ENCODE measurements at places on chromosomes 6 and 20.
A peak's percentile ranks its signal among the peaks of the same experiment; 100 is the strongest.

- no peak for DNase-seq
Observed at GRCh38 chr6:40164345-40164755, 230.1 kb upstream of the MOCS1 start.

GRCh38 chr20:10242166-10242565 lies 23.5 kb downstream of the SNAP25 start:
- DNase-seq = no peak

- DNase-seq = no peak
Observed at GRCh38 chr6:13285705-13286104, 42.6 kb downstream of the TBC1D7 start.

DNA sequence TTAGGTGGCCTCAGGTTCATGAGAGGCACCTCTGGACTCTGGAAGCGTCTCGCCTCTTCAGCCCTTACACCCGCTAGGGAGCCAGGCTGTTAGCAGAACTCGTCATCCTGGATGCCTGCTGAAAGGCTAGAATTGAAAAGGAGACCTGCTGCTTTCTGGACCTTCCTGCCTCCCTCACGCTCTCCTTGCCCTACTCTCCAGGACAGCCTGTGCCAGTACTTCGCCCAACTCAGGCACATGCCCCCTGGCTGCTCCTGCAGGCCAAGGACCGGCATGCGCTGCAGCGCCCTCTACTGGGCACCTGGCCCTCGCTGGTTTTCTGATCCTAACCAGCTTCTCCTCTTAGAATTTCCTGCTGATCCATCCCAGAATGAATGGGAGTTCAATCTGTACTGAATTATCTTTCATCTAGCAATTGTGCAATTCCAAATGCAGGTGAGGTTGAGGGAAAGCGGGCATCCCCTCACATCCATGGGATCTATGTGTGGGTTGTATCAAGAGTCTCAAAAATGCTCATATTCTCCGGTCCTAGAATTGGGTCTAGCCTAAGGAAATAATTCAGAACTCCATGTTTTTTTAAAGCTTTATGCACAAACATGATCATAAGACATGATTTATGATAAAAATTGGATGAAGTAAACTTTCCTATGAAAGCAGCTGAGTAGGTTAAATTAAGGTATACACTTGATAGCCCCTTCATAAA lies 78.0 kb downstream of the PTPN1 start:
- peak; percentile 63 for DNase-seq

GRCh38 chr20:20272686-20273085 lies 95.2 kb upstream of the INSM1 start:
- no peak for DNase-seq

DNA sequence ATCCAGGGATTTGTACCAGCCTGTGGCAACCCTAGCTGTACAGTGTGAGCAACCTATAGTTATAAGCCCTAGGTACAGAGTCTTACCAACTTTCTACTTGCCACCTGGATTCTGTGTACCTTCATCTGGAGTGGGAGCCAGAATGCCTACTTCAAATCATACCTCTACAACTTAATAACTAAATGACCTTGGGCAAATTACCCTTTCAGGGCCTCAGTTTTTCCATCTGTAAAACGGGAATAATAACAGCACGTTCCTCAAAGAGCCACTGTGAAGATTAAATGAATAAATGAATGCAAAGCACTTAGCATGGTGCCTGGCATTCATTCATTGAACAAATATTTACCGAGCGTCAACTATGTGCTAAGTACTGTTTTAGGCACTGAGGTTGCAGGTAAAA lies 50.7 kb upstream of the FAM210B start:
- no peak for DNase-seq

- no peak for DNase-seq
Observed at GRCh38 chr20:535958-536357, 7.6 kb downstream of the CSNK2A1 start.

DNA sequence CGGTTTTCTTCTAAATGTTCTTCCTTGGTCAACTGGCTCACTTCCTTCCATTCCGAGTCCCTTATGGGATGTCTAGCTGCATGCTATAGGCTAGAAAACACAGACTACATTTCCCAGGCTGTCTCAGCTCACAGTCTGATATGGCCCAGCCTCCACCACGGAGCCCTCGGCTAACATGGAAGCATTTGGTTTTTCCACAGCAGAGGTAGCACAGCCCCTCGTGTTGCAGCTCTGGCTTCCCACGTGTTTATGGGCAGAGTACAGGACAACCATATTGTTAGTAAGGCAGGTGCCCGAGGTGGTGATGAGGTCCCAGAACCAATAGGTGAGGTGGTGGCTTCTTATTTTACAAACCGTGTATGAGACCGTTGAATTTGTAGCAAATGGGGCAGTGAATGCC lies 8.7 kb downstream of the GPLD1 start:
- no peak for DNase-seq

DNA sequence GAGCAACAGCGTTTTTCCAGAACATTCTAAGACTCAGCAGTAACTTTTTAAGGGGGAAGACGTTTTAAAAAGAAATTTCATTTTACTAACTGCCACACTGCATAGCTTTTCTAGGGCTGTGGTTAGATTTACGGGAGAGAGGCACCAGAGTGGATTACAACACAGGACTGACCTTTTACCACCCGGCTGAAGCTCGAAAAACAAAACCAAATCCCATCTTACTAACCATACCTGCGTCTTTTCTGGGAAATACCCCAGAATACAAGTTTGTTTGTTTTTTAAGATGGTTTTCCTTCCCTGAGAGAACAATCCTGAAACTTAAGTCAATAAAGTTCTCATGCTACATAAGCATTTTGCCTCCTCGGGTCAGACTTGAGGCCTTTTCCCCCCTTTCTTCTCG lies 209.3 kb upstream of the SOX4 start:
- DNase-seq = no peak

GRCh38 chr20:52652271-52652670 lies 319.9 kb upstream of the TSHZ2 start:
- no peak for DNase-seq

- no peak for DNase-seq
Observed at GRCh38 chr6:161922631-161923119, 648.8 kb upstream of the AGPAT4 start.

- peak; percentile 45 for DNase-seq
Observed at GRCh38 chr20:3239026-3239866, at the start of gene SLC4A11. TSS of gene SLC4A11 (minus strand) at chr20:3239190. CDS start at chr20:3239137, 53 bp downstream.

DNA sequence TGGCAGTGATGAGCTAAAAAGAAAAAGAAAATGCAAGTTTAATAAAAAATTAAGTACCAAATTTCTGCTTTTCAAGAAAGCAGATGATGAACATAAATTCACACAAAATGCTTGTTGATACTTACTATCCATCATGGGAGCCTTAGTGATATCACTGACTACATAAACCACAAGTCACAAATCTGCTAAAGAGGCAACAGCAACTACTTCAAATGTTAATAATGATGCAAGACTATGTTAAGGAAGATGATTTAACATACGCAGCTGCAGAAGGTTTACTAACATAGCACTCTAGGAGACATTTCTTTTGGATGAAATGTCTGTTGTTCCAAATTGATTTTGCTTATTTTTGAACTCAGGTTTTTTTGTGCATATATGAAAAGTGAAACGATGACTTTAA lies 18.6 kb downstream of the FYN start:
- no peak for DNase-seq

GRCh38 chr6:56043076-56043475 lies 167.7 kb upstream of the BMP5 start:
- no peak for DNase-seq

Measured in activated B cell treated with CpG ODN at 0.5 μM for 24 hours (primary cell).